Aorta (tissue), 5 donors: ENCODE measurements at places on chromosomes 4 and X. TPM values are rescaled to one million over a fixed set of nuclear protein-coding genes. Genes with fewer than 3 reads are reported as not detected.

The CABS1 gene
- polyA plus RNA-seq = 0.05 TPM

The GPR82 gene
- polyA plus RNA-seq = 0.88 TPM

The GNL3L gene
- 1.1 TPM for polyA plus RNA-seq

The ZDHHC15 gene
- 0.88 TPM for polyA plus RNA-seq

The AWAT2 gene
- polyA plus RNA-seq = not detected

The OTOP1 gene
- polyA plus RNA-seq = not detected

The PAGE5 gene
- polyA plus RNA-seq = not detected

The COL4A5 gene
- polyA plus RNA-seq = 13.8 TPM

The LIMCH1 gene
- polyA plus RNA-seq = 31.7 TPM

The CACNA1F gene
- polyA plus RNA-seq = 0.03 TPM

The BMPR1B gene
- polyA plus RNA-seq = 2.0 TPM

The PHOX2B gene
- not detected for polyA plus RNA-seq

The ASB12 gene
- 0.43 TPM for polyA plus RNA-seq

The RAB40A gene
- polyA plus RNA-seq = 3.5 TPM

The GAGE12F gene
- polyA plus RNA-seq = not detected

The FAM184B gene
- polyA plus RNA-seq = not detected
